Stimulated activated CD4-positive, alpha-beta T cell treated with anti-CD3 and anti-CD28 coated beads, Interleukin-1b, Interleukin-23, amount 100 ng/mL, for 24 hours (primary cell): ENCODE measurements at places on chromosomes 5 and 9.

- no peak for DNase-seq
Measured at GRCh38 chr5:123088031-123088805, 823 bp upstream of the PRDM6 start.

GRCh38 chr9:135961811-135962695, 880 bp upstream of the UBAC1 start:
- no peak for DNase-seq

GRCh38 chr9:36996706-36997086, 37.4 kb downstream of the PAX5 start:
- DNase-seq = no peak

DNA sequence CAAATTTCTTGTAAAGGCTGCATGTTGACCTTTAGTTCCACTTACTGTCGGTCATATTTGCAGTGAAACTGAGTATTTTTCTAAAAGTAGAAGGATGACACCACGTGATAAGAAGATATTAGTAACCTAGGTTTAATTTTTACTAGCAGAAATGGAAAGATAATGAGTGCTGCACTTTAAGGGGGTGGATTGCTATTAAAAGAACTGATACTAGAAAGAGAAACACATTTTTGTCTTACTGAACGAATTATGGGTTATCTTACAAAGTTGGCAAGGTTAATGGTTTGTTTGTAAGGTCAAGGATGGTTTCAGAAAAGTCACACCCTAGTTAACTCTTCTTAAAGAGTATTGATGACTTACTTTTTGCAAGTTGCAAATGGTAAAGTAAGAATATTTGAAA, 2.4 kb downstream of the MACIR start:
- DNase-seq = no peak

DNA sequence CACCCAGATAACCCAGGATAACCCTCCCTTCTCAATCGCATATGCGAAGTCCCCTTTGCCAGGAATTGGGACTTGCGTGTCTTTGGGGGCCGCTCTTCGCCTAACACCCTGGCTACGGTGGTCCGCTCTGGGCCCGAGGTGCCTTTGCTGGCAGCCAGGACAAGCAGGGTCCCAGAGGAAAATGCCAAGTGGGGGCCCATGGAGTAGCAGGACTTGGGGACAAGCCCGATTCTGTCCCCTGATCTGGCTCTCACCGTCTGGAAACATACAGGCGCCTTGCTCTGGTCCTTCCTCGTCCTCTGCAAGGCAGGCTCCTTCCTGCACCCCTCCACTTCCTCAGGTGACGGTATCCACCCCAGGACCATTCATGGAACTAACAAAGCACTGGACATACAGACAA, 78.1 kb upstream of the UNC5A start:
- DNase-seq = no peak

GRCh38 chr9:121851641-121852091, 200.2 kb downstream of the DAB2IP start:
- no peak for DNase-seq

GRCh38 chr5:169350016-169350415, 49.1 kb upstream of the SLIT3 start:
- no peak for DNase-seq

- no peak for DNase-seq
Measured at GRCh38 chr5:31476738-31477141, 55.2 kb downstream of the DROSHA start.

- no peak for DNase-seq
Measured at GRCh38 chr5:115260248-115260647, 2.4 kb downstream of the PGGT1B start.

DNA sequence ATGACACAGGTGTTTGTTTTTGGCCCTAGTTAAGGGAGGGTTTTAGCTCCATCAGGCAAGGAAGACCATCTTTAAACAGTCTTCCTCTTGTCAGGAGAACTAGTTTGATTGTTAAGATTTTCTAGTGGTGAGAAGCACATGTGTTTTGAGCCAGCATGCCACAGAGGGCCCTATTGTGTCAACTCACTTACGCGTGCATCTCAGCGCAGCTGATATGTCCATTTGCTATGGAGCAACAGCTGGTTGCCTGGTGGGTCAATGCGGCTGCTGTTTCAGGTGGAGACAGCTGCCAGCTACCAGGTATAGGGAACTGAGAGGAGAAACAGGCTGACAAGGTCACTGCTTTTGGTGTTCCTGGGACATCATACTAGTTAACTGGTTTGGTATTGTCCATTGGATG, 100.5 kb upstream of the PRRC1 start:
- no peak for DNase-seq

DNA sequence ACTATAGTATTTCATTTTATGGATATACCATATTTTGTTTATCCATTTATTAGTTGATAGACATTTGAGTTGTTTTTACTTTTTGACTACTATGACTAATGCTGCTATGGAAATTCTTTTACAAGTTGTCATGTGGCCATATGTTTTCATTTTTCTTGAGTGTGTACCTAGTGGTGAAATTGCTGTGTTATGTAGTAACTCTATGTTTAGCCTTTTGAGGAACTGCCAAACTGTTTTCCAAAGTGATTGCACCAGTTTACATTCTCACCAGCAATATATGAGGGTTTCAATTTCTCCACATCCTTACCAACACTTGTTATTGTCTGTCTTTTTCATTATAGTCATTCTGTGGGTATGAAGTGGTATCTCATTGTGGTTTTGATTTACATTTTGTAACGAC, 75.4 kb downstream of the GRIA1 start:
- no peak for DNase-seq

DNA sequence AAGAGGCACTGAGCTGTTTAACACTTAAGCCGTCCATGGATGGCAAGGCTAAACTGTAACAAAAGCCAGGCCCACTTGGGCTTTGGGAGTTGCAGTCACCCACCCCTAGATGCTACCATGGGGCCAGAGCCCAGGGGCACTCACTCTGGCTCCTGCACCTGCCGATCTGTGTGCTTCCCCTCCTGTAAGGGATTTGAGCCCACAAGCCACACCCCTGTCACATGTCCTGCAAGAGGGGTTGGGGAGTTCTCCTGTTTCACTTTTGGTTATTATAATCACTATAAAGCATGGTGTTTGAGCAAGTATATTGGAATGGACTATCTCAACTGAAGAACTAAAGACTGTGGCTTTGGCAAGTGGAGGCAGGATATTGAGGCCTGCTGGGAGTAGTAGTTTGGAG, 14.0 kb upstream of the GPR151 start:
- no peak for DNase-seq

DNA sequence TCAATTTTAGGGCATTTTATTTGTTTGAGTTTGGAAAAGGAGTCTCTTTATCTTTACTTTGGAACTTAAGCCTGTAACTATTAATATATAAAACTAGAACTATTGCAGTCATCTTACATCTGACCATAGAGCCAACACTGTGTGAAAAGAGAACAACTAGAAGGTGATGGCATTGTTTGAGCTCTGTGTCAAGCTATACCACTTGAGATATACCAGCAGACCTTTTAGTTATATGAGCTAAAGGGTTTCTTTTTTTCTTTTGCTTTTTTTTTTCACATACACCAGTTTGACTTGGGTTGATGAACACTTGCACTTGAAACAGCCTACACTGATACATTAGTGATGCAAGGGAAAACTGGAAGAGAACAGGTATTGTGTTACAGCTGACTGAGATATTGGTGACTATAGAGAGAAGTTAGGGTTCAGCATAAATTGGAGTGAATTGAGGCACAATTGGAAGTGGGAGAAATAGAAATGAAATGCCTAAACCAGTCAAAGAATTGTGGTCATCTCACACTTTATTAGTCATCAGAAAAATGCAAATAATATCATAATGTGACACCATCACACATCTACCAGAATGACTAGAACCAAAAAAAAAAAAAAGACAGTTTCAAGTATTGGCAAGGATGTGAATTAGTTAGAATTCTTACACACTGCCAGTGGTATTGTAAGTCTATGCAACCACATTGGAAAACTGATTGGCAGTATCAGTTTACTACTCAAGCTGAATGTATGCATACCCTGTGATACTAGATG, 60.9 kb downstream of the ADRB2 start:
- no peak for DNase-seq

DNA sequence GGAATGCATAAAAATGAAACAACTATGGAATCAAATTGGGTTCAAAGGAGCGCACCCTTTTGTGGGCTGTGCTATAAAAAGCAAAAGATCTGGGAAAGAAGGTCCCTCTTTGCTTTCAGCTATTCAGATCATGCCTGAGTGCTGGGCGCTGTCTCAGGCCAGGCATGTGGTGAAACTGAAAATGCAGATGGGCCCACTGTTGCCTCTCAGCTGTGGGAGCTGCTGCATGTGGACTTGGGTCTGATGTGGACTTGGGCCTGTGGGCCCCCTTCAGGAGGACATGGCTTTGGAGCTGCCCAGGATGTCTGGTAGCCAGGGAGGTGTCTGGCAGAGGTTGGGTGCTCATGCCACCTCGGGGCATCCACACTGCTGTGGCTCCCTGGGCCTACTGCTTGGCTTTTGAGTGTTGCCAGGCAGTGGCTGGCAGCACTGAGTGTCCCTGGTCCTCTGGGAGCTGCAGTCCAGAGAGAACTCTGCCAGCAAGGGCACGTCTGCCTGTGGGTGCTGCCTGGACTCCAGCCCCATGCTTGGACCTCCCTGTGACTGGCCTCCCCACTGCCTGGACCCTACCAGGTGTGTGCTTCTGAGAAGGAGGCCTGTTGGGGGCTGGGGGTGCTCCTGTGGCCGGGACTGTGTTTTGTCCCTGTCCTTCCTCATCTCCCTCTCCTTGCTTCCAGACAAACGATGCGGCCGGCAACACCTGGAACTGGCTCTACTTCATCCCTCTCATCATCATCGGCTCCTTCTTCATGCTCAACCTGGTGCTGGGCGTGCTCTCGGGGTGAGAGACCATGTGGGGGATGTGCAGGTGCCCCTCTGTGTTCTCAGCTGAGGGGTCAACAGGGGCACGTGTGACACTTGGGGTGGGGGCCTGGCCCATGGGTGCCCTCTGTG, 74.3 kb downstream of the CACNA1B start:
- no peak for DNase-seq

DNA sequence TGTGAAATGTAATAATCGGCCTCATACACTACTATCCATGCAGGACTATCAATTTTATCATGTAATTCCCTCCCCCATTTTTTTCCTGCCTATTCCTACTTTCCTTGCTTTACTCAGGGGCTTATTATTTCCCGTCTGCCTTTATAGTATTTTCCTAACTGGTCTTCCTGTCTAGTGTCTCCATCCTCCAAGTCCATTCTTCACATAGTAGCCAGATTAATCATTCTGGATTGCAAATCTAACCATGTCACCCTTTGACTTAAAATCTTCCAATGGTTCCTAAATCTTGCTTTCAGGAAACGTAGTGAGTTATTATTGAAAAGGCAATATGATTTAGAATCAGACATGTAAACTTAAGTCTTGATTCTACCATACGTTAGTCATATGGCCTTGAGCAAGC, 307.4 kb upstream of the HAPLN1 start:
- no peak for DNase-seq

DNA sequence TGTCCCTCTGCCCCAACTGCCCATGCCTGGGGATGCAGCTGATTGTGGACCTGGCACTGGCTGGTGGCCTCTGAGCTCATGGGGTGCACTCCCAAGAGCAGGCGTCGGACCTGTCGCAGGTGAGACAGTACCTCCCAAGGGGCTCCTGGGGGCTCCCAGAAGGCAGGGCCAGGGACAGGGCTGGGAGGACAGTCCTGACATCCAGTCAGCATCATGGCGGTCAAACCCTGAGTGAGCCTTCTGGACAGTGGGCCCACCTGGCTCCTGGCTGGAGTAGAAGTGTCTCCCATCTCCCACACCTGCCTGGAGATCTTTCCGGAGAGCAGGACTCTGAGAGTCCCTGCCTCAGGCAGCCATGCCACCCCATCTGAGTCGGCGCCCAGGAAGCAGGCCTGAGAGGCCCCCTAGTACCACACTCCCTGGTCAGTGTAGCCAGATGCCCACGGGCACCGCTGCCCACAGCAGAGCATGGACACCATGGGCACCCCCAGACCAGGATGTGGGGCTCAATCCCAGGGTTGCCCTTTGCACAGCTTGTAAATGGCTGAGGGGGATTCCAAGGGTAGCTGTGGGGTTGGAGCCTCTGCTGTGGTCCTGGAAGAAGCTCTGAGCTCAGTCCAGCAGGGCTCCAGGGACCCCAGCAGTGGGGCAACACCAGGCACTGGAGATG, 6.6 kb downstream of the LCN9 start:
- no peak for DNase-seq

DNA sequence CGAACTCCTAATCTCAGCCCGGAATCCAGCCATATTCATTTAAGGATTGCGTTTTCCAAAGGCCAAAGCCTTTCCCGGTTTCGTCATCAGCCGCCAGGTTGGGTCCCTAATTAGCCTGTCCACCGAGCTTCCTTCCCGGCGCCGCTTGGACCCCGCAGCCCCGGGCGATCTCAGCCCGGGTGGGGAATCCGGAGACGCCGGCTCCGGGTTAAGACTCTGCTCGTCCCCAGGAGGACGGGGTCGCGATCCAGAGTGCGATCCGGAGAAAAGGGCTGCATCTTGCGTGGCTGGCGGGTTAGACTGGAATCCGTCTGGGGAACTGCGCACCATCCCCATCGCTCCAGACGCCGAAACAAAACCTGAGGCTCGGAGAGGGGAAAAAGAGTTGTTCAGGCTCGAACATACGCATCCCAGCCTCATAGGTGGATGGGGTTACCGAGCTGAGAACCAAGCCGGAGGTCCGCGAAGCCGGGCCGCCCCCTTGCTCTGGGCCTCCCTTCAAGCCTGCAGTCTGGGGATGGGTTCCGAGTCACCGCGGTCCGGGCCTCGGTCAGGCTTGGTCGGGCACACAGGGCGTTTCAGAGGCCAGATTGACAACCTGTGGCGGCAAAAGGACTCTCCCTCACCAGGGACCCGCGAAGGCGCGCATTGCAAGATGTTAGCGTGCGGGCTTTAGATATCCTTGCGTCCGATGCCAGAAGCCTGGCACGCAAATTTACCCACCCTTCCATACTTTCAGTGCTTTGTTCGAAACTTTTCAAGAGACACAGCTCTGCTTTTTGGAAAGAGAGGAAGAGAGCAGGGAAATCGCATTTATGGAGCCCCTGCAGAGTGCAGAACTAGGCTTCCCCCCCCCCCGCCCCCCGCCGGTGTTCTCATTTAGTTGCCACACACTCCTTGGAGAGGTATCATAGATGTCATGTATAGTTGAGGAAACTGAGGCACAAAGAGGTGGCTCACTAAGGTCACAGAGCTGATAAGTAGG, 7.9 kb downstream of the MSX2 start:
- no peak for DNase-seq

GRCh38 chr5:2666081-2666480, 85.4 kb downstream of the IRX2 start:
- DNase-seq = no peak

GRCh38 chr5:92998456-92998855, 582.6 kb downstream of the NR2F1-AS1 start:
- no peak for DNase-seq

GRCh38 chr9:134560206-134560605, 81.4 kb upstream of the COL5A1 start:
- DNase-seq = no peak
